ENCODE measurements at places on chromosomes 12 and 14. TPM values are rescaled to one million over a fixed set of nuclear protein-coding genes. Genes with fewer than 3 reads are reported as not detected.

The IQSEC3 gene
- total RNA-seq = not detected

The GYS2 gene
- total RNA-seq = not detected

The CLEC4D gene
- total RNA-seq = not detected

The CACNA2D4 gene
- total RNA-seq = 0.81 TPM

The ZNF26 gene
- 12.1 TPM for total RNA-seq

The GPR162 gene
- 10.2 TPM for total RNA-seq

The RGS6 gene
- not detected for total RNA-seq

The NANOG gene
- total RNA-seq = not detected

The SUPT16H gene
- total RNA-seq = 76.3 TPM

The ATG14 gene
- total RNA-seq = 12.6 TPM

The RNASE12 gene
- total RNA-seq = not detected

The PRIM1 gene
- total RNA-seq = 4.6 TPM

The NTF3 gene
- not detected for total RNA-seq

Data from endothelial cell of coronary artery (primary cell).